ENCODE measurements at places on chromosomes 7 and 10.
A peak's percentile ranks its signal among the peaks of the same experiment; 100 is the strongest.

DNA sequence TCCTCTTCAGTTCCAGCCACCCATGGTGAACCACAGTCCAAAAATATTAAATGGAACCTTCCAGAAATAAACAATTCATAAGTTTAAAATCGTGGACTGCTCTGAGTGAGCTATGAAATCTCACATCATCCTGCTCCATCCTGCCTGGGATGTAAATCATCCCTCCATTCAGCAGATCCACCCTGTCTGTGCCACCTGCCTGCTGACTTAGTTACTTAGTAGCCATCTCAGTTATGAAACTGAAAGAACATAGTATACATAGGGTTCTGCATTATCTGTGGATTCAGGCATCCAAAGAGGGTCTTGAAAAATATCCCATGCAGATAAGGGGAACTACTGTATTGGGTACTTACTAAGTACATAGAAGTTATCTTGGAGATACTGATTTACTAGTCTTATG is 89.0 kb downstream of the ST8SIA6 start:
- DNase-seq, result no peak

- DNase-seq, result no peak
These were observed 40.8 kb downstream of the LAMB4 start for GRCh38 chr7:108089381-108089780.

- no peak for DNase-seq
These were observed 165.5 kb downstream of the CPED1 start for GRCh38 chr7:121153995-121154394.

DNA sequence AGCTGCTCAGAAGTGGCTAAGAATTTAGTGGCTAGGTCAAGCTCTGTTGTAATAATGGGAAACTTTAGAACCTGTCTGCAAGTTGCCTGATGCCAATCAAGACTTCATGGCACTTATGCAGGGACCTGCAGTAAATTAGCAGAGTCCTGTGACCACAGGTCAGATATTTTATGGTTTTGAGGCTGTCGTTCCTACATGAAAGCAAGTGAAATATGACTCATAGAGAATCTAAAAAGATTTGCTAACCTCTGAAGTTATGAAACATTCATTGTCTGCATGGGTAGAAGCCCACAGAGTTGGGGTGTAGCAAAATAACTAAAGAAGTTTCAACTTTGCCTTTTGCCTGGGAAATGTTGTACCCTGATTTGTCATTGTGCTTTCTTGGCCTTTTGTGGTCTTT is 32.3 kb downstream of the SLC39A12 start:
- no peak for DNase-seq

GRCh38 chr10:61943674-61944378 is 42.3 kb downstream of the ARID5B start:
- no peak for DNase-seq

- DNase-seq, result no peak
These were observed 515.7 kb downstream of the RPS24 start for GRCh38 chr10:78549140-78549935.

DNA sequence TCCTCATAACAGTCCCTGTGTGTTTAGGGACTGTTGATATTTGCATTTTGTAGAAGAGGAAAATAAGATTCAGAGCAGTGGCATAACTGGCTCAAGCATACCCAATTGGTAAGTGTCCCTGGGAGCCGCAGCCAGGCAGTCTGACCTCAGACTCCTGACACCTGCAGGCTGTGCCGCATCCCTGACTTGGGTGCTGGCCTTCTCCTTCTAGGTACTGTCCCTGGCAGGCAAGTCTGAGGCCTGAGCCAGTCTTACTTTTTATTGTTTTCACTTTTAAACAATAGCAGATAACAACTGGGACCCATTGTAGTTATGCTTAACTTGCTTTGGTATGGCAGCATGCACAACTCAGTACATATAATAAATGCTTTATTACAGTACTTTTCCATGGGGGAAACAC is 717.0 kb downstream of the KCNMA1 start:
- DNase-seq, result no peak

GRCh38 chr10:28962768-28963167 is 285.4 kb downstream of the BAMBI start:
- no peak for DNase-seq

DNA sequence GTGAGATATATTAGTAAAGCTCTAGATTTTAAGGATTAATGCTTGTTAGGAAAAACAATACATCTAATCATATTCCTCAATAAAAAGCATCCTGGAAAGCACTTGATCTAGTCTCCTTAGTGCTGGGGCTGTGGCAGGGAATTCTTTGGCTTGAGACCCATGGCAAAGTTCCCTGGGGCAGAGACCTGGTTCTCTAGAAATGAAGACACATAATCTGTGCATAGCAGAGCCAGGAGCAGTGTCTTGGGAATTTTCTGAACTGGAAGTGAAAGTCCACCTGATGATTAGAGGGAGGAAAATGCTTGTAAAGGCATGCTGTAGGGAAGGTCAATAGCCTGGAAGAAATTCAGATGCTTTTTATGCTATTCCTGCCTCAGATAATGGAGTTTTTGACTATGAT is 247.4 kb downstream of the CDK14 start:
- DNase-seq, result no peak

DNA sequence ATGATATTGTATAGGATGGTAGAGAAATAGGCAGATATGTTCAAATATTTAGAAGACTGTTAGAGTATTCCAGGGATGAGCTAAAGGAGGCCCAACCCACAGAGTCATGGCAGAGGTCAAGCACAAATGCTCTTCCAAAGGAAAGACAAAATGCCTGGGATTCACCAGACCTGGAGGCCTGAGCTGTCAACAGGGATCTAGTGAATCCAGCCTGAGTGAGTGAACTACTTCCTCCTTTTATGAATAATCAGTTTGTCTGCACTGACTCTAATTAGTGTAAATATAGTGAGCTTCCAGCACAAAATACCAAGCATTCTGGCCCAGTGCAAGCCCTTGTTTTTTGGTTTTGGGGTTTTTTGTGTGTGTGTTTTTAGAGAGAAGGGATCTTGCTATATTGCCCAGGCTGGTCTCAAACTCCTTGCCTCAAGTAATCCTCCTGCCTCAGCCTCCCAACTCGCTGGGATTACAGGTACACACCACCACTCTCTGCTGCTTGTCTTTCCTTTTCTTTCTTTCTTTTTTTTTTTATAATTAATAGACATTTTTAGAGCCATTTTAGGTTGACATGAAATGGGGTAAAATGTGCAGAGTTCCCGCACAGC is 244.4 kb downstream of the SKIDA1 start:
- no peak for DNase-seq

- DNase-seq, result no peak
These were observed 9.6 kb downstream of the FGF8 start for GRCh38 chr10:101766306-101766705.

GRCh38 chr7:105791926-105792325 is 84.5 kb downstream of the ATXN7L1 start:
- no peak for DNase-seq

GRCh38 chr10:75932921-75933320 is 501.5 kb downstream of the LRMDA start:
- DNase-seq, result no peak

GRCh38 chr7:44066494-44067063 is 1.2 kb upstream of the PGAM2 start:
- no peak for DNase-seq

- DNase-seq, result no peak
These were observed 173.2 kb upstream of the PRPS1L1 start for GRCh38 chr7:18200855-18201254.

- no peak for DNase-seq
These were observed 61.0 kb downstream of the RASGEF1A start for GRCh38 chr10:43205681-43206390.

DNA sequence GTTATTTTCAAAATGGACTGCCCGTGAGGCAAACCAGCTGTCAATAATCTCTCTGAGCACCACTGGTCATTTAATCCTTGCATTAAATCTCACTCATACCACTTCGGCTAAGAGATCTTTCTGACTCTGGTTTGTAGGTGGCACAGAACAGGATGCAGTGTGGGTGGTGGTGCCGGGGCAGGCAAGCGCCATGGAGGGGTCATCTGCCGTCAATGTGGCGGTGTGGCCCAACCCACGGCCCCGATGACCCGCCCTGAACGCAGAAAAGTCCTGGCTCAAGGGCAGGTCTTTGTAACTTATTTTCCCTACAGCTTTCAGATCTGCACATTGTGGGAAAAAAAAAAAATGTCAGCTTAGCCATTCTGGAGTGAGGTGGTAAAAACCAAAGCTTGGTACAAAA is 73.2 kb upstream of the MGMT start:
- no peak for DNase-seq

DNA sequence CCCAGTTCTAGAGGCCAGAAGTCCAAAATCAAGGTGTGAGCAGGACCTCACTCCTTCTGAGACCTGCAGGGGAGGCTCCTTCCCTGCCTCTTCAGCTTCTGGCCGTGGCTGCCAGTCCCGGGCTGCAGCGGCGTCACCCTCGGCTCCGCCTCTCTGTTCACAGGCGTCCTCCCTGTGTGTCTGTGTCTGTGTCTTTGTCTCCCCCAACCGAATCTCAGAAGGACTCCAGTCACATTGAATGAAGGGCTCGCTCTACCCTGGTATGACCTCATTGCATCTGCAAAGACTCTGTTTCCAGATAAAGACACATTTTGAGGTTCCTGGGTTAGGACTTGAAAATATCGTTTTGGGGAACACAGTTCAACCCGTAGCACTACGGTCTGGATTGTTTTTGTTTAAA is 33.1 kb upstream of the GALNT11 start:
- peak; percentile 33 for DNase-seq

- DNase-seq, result no peak
These were observed 81.6 kb upstream of the INSYN2A start for GRCh38 chr10:127278001-127278400.

DNA sequence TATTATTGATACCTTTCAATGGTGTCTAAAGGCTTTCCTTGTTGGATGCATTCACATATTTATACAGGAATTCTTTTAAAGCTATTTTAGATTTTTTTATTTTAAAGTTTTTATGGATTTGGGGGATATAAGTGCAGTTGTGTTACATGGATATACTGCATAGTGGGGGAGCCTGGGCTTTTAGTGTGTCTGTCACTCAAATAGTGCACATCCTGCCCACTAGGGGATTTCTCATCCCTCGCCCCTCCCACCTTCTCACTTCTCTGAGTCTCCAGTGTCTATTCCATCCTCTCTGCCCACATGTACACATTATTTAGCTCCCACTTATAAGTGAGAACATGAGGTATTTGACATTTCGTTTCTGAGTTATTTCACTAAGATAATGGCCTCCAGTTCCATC is 154.0 kb upstream of the MKI67 start:
- DNase-seq, result no peak

DNA sequence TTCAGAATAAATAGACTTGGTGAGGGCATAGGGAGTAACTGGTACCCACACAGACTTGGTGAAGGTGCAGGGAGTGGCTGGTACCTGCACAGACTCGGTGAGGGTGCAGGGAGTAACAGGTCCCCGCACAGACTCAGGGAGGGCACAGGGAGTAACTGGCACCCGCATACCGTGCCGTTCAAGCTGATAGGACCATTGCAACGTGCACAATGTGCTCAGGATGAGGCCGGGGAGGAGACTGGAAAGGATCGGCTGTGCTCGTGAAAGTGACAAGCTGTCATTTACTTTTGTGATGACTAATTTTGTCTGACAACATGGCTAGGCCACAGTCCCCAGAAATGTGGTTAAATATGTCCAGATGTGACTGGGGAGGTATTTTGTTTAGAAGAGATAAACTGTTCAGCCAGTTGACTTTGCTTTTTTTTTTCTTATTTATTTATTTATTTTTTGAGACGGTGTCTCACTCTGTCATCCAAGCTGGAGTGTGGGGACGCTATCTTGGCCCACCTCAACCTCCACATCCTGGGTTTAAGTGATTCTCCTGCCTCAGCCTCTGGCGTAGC is 76.2 kb upstream of the NMT2 start:
- no peak for DNase-seq

DNA sequence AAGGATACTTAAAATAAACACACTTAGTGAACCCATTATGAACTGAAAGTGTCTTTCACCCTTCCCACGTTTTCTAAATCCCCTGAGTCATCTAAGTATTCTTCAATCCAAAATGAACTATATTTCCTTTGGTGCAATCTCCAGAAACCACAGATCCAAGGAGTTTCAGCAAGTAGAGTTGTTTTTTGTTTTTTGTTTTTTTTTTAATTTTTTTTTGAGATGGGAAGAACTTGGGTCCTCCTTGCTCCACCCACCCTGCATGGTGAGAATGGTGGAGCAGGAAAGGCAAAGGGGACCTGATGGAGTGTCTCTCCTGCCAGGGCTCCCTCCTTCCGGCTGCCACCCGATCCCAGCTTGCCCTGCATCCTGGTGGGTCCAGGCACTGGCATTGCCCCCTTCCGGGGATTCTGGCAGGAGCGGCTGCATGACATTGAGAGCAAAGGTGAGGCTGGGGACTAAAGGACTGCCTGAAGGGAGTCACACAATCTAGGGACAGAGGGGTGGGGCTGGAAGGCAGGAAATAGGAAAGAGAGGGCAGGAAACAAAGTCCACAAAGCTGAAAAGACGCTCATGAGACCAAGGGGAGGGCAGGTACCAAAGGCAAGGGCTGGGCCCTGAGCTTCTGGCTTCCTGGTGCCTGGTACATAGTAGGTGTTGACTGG is 12.1 kb downstream of the ATG9B start:
- DNase-seq, result no peak

- no peak for DNase-seq
These were observed 727 bp downstream of the ATRNL1 start for GRCh38 chr10:115093776-115094408.

GRCh38 chr10:84335516-84335915 is 7.1 kb downstream of the CCSER2 start:
- DNase-seq, result no peak

DNA sequence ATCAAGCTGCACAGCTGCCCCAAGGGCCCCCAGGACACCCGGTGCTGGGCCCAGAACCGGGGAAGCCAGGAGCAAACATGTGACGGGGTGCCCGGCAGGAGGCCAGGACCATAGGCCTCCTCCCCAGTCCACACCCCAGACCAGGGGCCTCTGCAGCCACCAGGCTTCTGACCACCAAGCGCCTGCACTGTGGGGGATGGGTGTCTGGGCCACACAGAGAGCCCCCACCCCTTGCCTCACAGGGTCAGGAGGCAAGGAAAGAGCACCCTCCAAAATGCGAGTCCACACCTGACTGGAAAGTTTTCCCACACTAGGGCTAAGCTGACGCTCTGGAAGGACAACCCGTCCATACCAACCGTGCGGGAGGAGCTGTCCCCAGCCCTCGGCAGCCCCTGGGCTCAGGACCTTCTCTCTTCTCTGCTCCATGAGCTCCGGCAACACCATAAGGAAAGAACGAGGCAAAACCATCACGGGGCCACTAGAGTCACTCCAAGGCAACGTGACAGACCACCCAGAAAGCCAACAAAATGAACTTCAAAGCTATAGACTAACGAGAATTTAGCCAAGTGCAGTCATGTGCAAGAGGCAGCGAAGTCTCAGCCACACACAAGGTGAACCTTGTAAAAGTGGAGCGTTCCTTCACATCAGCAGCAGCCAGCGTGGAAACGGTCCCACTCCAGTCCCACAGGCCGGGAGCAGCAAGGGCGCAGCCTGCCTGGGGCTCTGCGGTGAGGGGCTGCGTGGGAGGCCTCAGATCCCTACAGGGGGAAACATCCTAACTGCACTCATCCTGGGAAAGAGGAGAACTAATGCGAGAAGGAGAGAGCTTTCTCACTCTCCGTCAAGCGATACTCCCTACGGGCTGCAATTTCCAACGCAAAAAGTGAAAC is 5.1 kb downstream of the STK32C start:
- no peak for DNase-seq

All from DMS 273 treated with DMSO at 0.1 percent for 48 hours (cell line).